ENCODE measurements at places on chromosomes 6 and 20.

- peak; percentile 27 for DNase-seq
These were observed 126.9 kb upstream of the FAM83B start for GRCh38 chr6:54719633-54720032.

DNA sequence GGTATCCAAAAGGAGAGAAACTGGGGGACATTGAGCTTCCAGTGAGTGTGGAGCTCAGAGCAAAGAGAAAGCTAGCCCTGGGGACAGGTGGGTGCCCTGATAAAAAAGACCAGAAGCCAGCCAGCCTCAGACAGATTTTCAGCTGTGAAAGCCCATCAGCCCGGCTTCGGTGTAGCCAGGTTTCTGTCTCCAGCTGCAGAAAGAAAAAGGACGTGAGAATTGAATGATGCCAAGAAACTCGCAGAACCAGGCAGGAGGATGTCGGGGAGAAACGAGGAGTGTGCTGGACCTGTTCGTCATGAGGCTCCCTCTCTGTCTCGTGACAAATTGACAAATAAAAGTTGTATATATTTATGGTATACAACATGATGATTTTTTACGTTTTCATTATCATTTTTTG, 63.3 kb downstream of the CDH4 start:
- DNase-seq = no peak

DNA sequence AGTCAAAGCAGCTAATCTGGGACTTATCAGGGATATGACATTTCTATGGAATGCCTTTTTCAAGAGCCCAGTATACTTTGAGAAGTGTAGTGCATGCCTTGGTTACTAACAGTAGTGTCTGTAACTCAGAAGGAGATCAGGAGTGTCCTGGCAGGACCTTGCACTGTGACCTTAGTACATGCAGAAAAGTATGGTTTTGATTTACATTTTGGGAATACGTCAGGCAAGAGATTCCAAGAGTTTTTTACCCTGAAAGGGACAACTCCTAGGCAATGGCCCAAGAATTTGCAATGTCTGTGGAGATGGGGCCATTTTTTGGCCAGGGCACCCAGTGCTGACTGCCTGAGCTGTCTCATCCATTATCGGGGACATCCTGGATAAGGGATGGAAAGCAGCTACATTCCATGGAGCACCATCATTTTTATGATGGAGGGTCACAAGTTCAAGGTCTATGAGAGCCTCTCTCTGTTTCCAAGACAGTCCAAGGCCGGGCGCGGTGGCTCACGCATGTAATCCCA, 80.2 kb downstream of the FAM50B start:
- no peak for DNase-seq

- no peak for DNase-seq
These were observed 723 bp upstream of the SNPH start for GRCh38 chr20:1265226-1265915.

GRCh38 chr20:33373735-33374605, 27.3 kb downstream of the CDK5RAP1 start:
- DNase-seq = no peak

- no peak for DNase-seq
These were observed 710.1 kb upstream of the NRSN1 start for GRCh38 chr6:23415819-23416427.

DNA sequence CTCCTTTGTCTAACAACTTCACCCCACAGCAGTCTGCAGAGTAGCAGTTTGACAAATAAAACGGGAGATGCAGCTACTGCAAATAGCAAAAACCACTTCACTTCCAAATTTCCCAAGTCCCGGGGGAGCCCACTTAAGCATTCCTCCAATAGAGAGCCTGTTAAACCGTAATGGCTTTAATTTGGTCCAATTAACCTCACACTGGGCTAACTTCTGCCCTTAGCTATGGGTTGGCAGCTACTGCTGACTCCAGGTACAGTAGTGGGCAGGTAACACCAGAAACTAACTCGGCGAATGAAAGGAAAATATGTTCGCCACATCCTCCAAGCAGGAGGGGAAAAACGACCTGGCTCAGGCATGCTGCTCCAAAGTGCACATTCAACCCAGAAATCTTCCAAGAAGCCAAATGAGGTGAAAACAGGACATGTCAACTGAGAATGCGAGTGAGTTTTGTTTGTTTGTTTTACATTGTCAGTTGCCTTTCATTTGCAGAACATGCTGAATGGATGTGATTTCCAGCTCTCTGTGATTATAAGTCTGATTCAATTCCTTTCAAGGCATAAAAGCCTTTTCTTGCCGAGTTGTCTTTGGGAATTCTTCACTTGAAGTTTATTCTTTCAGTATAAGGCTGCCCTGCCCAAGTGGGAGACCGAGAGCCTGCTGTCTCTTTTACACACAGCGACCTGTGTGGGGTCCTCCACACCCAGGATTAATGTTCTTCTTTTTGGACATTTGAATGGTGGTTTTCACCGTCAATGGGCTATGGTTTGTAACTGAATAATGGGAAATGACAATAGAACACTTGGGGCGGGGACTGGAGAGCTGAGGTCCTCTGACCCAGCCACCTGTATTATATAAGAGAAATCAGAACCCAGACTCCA, 117.3 kb upstream of the ARMC2 start:
- DNase-seq = no peak

DNA sequence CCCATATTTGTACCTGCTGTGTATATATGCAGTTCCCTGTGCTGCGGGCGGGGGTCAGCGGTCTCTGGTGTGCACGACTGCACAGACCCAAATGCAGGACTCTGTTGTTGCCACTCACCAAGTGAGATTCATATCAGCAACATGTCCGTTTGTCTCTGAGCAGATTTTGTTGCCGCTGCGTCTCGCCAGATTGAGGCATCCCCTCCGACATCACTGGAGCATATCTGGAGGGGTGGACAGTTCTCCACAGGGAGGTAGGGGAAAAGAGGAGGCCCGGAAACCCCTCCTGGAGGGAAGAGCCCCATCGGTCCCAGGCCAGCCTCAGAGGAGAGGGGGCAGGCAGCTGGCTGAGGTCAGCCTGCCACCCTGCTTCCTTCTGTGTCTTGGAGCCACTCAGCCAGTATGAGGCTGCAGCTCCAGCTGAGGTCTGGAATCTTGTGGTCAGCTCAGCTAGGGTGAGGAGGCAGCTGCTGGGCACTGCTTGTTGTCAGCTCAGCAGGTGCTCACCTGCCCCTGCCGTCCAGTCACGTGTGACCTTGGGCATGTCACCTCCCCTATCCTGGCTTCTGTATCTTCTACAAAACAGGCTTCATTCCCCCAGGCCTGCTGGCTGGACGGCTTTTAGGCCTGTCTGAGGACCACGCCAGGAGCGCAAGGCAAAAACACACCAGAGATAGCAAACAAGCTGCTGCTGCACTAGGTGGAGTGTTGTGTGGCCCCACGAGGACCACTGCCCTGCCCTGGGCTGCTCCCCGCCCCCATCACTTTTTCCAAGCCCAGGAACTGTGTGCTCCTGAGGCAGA, 47.1 kb downstream of the HNF4A start:
- DNase-seq = no peak

GRCh38 chr20:47642118-47642517, 140.4 kb downstream of the NCOA3 start:
- no peak for DNase-seq

- DNase-seq = peak; percentile 84
These were observed 29.9 kb downstream of the RAB44 start for GRCh38 chr6:36727505-36728021.

DNA sequence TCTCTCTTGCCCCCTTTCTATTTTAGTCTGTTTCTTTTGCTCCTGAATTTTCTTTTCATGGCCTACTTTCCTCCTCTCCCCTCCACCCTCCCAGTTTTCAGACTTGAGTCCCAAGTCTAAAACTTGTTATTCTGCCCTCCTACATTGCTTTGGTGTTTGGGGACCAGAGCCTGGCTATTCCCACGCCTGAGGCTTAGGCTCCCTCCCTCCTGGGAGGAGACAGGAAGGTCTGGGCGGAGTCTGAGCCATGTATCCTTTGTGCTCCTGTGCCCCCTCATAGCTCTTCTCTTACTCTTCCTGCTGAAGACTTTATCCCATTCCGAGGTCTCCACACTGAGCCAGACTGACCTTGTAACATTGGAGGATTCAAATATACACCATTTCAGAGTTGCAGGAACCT, 69.5 kb downstream of the DAAM2 start:
- no peak for DNase-seq

GRCh38 chr6:53044071-53044470, 21.1 kb upstream of the FBXO9 start:
- DNase-seq = no peak

GRCh38 chr6:22558288-22558882, 11.0 kb upstream of the HDGFL1 start:
- no peak for DNase-seq

GRCh38 chr20:63942250-63942951, 13.8 kb downstream of the UCKL1 start:
- no peak for DNase-seq

GRCh38 chr6:30885999-30886896, 1.9 kb downstream of the DDR1 start:
- no peak for DNase-seq

- DNase-seq = no peak
These were observed 15.8 kb downstream of the NPEPL1 start for GRCh38 chr20:58708246-58708931.

DNA sequence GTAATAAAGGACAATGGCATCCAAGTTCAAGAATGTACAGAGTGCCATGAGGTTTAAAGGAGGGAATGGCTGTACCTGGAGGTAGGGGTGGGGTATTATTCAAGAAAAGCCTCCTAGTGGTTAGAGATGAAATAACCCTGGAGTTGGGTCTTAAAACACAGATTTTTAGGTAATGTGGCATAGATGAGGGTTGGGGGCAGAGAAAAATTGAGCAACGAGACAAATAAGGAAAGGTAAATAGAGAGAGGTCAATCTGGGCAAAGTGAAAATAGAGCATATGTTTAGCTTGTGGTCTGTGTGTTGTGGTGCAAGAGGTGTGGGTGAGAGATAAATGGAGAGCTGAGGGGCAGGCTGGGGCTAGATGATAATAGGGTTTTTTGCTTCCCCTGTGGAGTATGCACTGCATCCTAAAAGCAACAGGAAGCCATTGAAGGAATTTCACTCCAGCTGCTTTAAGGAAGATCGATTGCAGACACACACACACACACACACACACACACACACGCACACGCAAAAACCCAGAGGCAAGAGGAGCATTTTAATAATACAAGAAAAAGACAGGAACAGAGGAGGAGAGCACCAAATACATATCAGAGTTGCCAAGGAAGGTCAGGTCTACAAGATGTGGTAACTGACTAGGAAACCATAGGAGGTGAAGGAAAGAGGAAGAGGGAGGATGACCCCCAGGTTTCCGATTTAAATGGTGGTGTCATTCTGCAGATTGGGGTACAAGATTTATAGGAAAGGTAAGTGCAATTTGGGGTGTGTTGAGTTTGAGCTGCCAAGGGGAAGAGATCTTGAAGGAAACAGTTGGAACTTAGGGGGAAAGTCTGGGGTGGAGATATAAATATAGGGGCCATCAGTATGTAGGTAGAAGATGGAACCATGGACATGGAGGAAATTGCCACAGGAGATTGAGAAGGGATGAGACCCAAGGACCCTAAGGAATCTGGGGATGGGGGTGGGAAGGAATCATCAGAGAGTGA, 31.3 kb upstream of the ADGRF1 start:
- no peak for DNase-seq

GRCh38 chr6:75331151-75331550, 46.6 kb upstream of the TMEM30A start:
- DNase-seq = no peak

- no peak for DNase-seq
These were observed 51.9 kb downstream of the AKAP12 start for GRCh38 chr6:151291722-151292059.

GRCh38 chr6:3937438-3937837, 88.3 kb downstream of the FAM50B start:
- no peak for DNase-seq

- DNase-seq = no peak
These were observed 335.5 kb downstream of the GJA1 start for GRCh38 chr6:121770943-121771342.

DNA sequence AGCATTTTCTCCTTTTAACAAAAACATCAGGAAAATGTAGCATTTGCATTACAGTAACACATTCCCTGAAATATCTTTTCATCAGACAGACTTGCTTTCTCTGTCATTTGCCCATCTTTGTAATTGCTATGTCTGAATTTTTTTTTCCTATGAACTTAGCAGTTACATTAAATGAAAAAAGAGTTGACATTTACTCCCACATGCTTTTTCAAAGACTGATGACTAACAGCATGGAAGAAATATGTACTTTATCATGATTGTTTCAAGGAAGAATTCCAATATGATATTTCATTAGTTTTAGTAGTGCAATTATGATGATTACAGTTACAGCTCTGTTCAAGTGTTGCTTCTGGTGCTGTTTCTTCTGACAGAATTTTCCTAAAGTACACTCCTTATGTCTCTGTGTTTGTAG, 864.5 kb upstream of the MAN1A1 start:
- no peak for DNase-seq

DNA sequence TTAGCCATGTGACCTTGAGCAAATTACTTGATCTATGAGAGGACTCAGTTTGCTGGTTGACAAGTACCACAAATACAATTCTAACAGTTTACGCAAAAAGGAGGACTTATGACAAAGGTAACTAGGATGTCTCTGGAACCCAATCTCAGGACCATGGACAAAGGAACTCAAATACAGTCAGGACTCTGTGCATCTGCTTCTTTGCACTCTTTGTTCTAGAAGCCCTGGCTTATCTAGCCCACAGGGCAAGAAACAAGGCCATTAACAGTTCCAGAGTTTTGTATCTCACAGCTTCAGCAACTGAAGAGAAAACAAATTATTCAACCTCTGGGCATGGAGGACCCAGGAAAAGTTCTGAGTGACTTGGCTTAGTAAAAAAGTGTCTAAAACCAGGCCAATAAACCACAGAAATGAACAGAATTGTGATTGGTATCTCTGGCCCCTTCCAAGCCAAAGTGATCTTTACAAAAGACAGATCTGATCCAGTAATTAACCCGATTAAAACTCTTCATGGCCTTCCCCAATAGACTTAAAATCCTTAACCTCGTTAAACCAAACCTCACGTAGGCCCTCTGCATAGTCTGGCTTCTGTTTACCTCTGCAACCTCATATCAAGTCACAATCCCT, 5.9 kb downstream of the WASF1 start:
- no peak for DNase-seq

DNA sequence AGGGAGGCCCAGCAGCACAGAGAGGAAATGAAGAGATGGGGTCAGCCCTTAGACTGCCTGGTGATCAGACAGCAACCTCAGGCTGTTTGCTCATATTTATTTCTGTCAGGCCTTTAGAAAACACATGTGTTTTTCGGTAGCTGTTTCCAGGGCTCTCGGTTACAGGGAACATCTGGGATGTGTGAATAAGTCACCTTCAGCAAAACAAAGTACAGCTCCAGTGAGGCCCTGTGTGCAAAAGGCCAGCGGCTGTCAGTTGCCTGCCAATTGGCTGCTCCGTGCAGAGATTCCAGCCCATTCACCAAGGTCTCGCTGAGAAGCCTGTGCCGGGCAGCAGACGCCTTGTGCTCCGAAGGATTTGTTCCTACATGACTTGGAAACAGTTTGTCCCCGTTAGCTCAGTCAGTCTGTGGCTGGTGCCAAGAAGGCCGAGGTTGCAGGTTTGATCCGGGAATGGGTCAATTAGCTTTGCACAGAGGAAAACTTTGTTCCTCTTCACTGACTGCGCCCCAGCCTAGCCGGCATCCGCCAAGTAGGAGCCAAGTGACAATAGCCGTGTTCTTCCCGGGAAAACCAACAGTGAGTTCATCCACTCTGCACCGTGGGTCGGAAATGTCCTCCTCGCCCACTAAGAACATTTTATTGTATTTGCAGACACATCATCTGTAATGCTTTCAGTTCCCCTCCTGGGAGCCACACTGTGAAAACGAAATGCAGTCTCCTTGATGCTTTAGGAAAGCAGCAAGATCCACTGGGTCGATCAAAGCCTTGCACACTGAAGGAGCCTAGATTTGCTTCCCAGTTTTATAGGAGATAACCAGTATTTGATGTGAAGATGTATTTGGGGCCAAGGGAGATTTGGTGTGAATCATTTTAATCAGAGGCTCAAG, 315.4 kb upstream of the CDYL start:
- no peak for DNase-seq

All from DMS 273 treated with DMSO at 0.1 percent for 48 hours (cell line).